HFFc6 (cell line): ENCODE measurements at places on chromosomes 13 and 19. TPM values are rescaled to one million over a fixed set of nuclear protein-coding genes. Genes with fewer than 3 reads are reported as not detected.
A peak's percentile ranks its signal among the peaks of the same experiment; 100 is the strongest.

DNA sequence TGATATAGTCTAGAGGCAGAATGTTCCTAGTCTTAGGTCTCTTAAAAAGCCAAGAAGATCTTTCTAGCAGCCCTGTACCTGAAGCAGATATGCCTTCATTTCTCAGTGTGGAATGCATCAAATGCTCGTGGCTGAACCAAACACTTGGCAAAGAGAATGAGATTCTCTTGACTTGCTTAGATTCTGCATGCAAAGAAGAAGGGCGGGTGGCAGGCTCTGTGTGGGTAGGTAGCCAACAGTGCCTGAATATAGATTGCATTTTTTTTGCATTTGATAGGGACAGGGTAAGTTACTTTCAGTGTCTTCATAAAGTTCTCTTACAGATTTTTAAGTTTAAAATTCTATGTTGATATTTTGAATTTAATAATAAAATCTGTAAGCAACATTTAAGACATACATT is 27.3 kb downstream of the IFT88 start:
- DNase-seq = no peak

DNA sequence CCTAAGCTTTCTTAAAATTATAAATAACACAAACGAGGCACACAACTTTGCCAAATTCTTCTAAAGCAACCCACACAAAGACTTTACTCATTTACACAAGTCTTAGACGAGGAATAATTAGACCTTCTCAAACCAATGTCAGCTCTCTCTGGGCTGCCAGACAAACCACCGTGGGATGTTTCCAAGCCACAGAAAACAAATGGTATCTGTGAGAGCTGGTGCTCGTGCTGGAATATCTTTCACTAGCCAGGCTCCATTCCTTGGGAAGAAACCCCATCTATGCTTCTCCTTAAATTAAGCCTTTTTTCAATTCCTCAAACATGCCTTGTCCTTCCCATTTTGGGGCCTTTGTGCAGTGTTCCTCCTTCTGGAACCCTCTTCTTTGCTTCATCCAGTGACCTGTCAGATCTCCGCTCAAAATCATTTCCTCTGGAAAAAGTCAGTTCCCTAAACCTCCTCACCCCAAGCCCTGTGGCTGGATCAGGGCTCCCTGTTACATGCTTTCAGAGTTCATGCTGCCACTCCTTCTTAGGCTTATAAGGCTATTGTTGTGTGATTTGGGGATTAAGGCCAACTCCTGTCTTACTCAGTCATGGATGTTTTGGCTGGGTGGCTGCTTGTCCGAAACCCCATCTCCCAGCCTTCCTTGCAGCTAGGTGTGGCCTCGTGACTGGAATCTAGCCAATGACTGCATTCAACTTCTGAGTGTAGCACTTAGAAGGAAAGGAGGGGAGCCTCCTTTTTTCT is 64.2 kb upstream of the GTF2F2 start:
- DNase-seq = peak; percentile 60

ANKRD24 gene
- total RNA-seq = 0.11 and 1.2 TPM in 2 replicates

PNPLA6 gene
- 144 to 170 TPM (median 159 TPM) in 3 replicates for total RNA-seq

DNA sequence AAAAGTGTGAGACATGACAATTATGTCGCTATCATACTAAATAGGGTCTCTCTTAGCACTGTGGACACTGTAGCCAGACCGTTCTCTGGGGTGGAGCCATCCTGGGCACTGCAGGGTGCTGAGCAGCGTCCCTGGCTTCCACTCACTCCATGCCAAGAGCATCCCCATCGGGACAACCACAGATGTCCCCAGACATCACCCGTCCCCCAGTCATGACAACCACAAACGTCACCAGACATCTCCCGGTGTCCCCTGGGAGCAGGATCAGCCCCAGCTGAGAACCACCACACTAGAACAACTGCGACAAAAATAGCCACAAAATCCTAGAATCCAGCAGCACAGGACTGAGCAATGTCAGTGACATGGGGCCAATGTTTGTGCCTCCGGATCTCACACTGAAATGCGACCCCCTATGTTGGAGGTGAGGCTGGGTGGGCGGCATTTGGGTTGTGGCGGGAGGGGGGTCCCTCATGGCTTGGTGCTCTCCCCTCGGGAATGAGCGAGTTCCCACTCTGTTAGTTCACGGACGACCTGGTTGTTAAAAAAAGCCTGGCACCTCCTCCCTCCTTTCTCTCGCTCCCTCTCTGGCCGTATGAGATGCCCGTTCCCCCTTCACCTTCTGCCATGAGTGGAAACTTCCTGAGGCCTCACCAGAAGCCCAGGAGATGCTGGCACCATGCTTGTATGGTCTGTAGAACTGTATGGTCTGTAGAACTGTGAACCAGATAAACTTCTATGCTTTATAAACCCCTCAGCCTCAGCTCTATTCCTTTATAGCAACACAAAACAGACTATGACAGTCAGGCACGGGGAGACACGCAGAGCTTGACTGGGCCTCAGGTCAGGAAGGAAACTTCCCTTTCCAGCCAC is 93.9 kb downstream of the GADD45B start:
- no peak for DNase-seq

- DNase-seq = no peak
Measured at GRCh38 chr13:77306458-77306857, 20.4 kb downstream of the MYCBP2 start.

MEIS3 gene
- 34.9 to 50.3 TPM (median 40.4 TPM) in 3 replicates for total RNA-seq

GRCh38 chr13:24313439-24313838 is 4.1 kb downstream of the C1QTNF9 start:
- peak; percentile 25 for DNase-seq

- peak; percentile 43 for DNase-seq
Measured at GRCh38 chr19:45505151-45505995, 1.9 kb upstream of the VASP start.

DNA sequence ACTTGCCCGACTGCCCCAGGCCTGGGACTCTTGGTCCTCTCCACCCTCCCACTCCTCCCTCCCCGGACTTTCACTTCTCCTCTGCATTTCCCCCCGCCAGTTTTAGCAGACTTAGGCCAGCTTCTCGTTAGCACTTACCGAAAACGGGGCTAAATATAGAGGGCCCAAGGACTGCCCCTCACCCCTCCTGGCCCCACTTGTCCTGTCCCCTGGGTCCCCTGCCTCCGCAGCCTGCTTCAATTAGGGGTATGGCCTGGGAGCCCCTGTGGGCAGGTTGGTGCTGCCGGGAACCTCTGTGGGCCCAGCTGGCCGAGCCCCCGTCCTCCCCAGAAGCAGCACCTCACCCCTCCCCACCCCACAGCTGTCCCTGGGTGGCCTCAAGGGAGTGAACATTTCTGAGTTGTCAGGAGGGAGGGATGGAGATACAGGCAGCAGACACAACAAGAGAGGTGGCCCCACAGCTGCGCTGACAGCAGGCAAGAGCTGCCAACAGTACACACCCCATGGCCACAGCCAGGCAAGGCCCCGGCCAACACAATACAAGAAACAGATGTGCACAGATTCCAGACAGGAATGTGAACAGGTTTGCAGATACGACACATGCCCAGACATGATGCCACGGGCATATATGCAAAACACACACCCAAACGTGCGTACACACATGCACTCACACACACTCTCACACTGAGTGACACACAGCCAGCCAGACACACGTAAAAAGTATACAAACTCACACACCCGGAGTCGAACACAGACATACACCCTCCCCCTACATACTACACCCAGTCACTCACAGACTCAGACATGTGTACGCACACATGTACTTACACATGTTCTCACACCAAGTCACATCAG is 2.6 kb downstream of the POU2F2 start:
- peak; percentile 19 for DNase-seq

DNA sequence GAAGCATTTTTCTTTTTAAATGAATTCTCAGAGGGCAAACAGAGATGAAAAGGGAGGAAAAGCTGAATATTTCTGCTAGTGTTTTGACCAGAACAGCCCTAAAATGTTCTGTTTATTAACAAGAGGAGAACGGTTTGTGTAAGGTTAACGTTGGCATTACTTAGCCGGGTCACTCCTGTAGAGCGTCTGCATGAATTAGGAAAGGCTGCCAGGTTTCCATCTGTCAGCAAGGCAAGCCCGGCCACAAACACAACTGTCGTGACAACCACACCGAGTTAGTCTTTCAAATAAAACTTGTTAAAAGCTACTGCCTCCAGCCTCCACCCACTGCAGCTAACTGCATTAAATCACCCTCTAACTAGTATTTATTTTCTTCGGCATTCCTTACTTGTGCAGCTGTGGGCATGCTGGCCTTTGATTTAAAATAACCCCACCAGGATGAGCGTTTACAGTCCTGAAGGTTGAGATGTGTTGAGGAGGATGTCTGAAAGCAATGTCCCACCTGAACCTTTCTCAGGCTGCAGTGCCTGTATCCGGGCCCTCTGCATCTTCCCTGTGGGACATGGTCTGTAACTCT is 527.9 kb downstream of the FGF9 start:
- DNase-seq = no peak

C1QTNF9 gene
- total RNA-seq = not detected in 3 replicates

DNA sequence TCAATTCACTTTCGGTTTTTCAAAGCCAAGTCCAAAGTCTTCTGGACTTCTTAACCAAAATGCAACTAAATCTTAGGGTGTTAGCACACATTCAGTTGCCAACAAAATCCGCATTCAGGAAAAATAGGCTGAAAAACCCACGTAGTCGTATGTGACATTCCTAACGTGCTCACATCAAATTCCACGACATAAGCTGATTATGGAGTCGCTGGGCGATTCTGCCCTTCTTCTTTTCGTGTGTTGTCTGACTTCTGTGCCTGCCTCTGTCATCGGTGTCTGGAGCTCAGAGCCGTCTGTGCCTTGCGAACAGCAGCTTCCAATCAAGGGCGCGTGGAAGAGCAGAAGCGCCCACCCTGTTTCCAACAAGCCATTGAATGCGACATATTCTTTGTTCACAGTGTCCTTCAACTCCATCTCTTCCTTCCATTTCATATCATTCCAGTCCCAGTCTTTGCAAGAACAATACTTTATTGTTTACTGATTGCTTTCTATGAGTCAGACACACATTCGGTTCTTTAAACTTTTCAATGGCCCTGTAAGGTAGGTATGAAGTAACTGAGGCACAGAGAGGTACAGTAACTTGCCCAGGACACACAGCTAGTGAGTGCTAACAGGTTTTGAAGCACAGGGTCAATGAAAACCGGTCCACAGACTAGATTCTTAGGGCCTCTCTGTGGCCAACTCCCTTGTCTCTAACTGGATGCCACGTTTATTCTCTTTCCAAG is 8.2 kb upstream of the ZNF507 start:
- no peak for DNase-seq

PALM3 gene
- total RNA-seq = 1.3 to 2.6 TPM (median 2.0 TPM) in 3 replicates

- DNase-seq = no peak
Measured at GRCh38 chr13:77698201-77699058, 943 bp downstream of the SLAIN1 start.

KLK14 gene
- 0.21 to 0.23 TPM in 2 of 3 replicates, not detected in the other for total RNA-seq

DNA sequence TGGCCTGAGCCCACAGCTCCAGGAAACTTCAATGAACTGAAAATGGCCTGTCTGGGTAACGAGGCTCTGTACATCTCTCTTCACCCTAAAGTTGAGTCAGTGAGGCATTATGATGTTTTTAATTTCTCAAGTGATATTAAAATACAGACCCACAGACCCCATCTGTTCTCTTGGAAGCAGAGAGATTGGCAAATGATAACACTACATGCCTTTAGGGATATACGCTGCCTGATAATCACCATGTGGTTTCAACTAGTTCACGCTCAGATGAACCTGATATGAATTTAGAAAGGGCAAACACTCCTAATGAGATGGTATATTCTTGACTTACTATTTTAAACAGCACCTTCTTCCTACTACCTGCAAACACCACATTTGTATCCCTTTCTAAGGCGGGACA is 127.5 kb downstream of the RFC3 start:
- no peak for DNase-seq

BCAM gene
- 5.4 to 7.0 TPM (median 5.8 TPM) in 3 replicates for total RNA-seq

DNA sequence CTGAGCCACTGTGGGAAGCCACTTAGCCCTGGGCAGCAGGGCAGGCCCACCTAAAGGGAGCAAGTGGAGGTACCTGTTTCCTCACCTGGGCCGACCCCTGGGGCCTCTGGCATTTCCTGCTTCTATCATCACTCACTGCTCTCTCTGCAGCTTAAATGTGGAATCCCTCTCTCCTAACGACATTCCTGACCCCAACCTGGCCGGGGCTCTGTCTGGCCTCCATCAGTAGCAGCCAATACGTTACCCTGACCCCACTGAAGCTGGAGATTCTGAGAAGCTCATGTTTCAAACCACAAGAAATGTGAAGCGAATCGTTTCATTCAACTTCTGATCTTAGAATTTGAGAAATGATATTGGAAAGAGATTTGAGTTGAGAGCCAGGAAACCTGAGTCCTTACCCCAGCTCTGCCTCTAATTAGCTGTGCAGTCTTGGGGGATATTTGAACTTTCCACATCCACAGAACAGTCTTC is 39.9 kb downstream of the DOCK9 start:
- DNase-seq = no peak

ADGRE2 gene
- total RNA-seq = 0.07 TPM in 1 of 3 replicates, not detected in the others

- no peak for DNase-seq
Measured at GRCh38 chr19:38381138-38381537, 6.7 kb downstream of the GGN start.

TNPO2 gene
- total RNA-seq = 72.5 to 99.3 TPM (median 81.9 TPM) in 3 replicates

- no peak for DNase-seq
Measured at GRCh38 chr19:42315024-42315423, 1.9 kb downstream of the TMEM145 start.

DNA sequence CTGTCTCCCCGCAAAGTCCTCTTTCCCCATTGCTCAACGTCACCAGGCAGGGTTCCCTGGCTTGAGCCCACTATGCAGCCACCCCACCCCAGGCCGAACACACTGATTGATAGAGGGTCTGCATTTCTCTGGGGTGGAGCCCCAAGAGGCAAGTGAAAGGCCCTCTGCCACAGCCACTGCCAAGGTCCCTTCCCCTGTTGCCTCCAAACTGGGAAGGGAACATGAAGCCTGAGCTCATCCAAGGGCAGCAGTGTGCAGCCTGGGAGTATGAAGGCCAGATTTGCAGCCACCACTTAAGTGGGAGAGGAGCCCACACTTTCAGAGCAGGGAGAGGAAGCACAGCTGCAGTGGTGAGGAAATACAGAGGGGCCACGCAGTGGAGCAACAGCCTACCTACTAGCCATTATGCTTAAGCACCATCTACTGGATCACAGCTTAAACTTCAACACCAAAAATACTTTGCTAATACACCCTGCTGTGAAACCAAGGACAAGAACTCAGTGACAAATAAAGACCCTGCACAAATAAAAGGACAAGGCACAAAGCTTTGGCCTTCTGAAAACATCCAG is 48.6 kb downstream of the UBL3 start:
- DNase-seq = no peak

- DNase-seq = no peak
Measured at GRCh38 chr13:46567671-46568070, 14.7 kb downstream of the LRCH1 start.

WTIP gene
- total RNA-seq = 28.8 and 30.3 TPM in 2 replicates

- no peak for DNase-seq
Measured at GRCh38 chr13:49779721-49780120, 12.8 kb downstream of the KPNA3 start.

NTN5 gene
- 0.17 to 0.31 TPM (median 0.18 TPM) in 3 replicates for total RNA-seq

- DNase-seq = no peak
Measured at GRCh38 chr13:56352361-56352760, 788.4 kb upstream of the PRR20A start.

GRCh38 chr19:33998739-33999345 is 173.5 kb upstream of the LSM14A start:
- no peak for DNase-seq

DNA sequence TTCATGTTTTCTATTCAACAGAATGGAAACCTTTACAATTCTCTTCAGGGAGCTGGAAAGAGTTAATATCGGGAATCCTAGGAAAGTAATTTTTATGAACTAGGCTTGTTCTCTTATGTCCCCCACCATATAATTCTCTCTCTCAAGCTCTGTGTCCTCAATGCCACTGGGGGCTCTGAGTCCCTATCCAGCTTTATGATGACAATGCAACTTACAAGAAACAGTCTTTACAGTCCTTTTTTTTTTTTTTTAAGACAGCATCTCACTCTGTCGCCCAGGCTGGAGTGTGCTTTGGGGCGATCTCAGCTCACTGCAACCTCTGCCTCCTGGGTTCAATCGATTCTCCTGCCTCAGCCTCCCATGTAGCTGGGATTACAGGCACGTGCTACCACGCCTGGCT is 31.2 kb upstream of the TM9SF2 start:
- DNase-seq = no peak
